ENCODE measurements at places on chromosomes 16 and 17.

GRCh38 chr16:79571065-79571902 lies 29.3 kb downstream of the MAF start:
- DNase-seq, result no peak

DNA sequence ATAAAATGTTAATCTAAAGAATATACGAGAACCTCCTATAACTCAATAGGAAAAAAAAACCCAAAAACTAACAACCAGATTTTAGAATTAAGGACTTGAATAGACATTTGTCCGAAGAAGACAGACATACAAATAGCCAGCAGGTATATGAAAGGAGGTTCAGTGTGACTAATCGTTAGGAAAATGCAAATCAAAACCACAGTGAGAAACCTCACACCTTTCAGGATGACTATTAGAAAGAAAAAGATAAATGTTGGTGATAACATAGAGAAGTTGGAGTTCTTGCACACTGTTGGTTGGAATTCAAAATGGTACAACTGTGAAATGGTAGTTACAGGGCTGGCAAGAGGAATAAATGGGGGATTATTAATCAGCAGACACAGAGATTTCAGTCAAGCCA lies 339.0 kb downstream of the TMEM114 start:
- no peak for DNase-seq

- DNase-seq, result no peak
These were observed 245.9 kb upstream of the HSBP1 start for GRCh38 chr16:83561876-83562275.

GRCh38 chr16:17470908-17471718 lies at the start of gene XYLT1:
XYLT1 (minus strand) TSS chr16:17470960; CDS start chr16:17470796, 164 bp downstream.
- DNase-seq, result peak; percentile 42

DNA sequence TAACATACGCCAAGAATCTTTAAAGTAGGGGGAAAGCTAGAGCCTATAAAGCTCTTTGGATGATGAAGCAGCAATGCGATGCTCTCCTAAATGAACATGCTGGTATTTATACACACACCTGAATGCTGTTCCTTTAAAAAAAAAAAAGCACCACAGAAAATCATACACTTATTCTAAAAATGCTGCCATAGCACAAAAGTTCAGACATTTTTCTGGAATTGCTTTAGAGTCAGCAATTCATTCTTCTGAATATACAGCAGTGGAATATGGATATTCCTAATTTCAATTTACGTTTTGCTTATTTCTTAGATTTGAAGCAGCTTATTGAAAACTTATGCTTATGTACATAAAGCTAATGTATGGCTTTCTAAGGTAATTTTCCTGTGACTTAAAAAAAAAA lies 3.1 kb downstream of the CSNK2A2 start:
- no peak for DNase-seq

DNA sequence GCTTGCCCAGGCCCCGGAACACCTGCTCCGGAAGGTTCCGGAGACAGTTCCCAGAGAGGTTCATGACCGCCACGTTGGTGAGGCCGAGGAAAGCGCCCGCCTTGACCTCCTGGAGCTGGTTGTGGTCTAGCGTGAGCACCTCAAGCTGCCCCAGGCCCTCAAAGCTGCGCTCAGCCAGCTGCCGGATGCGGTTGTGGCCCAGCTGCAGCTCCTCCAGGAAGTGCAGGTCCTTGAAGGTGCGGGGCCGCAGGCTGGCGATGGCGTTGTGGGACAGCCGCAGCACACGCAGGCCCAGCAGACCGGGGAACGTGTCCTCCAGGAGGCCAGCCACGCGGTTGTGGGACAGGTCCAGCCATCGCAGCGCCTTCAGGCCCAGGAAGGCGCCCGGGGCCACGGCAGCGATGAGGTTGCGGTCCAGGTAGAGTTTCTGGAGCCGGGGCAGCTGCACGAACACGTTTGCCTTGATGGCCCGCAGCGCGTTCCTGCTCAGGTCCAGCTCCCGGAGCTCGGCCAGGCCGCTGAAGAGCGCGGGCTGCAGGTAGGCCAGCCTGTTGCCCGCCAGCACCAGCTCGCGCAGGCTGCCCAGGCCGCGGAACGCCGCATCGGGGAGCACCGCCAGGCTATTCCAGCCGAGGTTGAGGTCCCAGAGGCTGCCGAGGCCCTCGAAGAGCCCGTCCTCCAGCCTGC lies 2.1 kb downstream of the IGFALS start:
- DNase-seq, result no peak

GRCh38 chr17:74295625-74296547 lies 21.9 kb downstream of the DNAI2 start:
- DNase-seq, result no peak

DNA sequence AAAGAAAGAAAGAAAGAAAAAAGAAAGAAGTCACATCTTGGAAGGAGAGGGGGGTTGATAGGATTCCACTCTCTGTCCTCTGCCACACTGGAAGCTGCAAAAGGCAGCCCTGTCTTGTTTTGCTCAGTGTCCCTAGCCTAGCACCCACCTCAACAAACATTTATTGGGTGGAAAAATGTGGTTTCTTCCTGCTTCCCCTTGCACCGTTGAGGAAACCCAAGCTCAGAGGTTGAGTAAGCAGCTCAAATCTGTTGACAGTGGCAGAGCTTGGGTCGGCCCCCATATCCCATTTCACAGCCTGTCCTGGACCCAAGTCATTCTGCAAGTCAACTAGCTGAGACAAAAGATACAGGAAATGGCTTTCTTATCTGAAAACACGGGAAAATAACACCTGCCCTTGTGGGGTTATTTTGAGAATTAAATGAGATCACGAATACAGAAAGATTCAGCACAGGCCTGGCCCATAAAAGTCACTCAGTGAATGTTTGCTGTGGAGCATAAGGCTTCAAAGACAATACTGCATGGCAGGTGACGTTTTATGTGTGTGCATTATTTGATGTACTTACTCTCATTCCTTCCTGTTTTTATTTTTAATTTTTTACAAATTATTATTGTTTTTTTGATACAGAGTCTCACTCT lies 63.6 kb downstream of the SCNN1B start:
- DNase-seq, result no peak

DNA sequence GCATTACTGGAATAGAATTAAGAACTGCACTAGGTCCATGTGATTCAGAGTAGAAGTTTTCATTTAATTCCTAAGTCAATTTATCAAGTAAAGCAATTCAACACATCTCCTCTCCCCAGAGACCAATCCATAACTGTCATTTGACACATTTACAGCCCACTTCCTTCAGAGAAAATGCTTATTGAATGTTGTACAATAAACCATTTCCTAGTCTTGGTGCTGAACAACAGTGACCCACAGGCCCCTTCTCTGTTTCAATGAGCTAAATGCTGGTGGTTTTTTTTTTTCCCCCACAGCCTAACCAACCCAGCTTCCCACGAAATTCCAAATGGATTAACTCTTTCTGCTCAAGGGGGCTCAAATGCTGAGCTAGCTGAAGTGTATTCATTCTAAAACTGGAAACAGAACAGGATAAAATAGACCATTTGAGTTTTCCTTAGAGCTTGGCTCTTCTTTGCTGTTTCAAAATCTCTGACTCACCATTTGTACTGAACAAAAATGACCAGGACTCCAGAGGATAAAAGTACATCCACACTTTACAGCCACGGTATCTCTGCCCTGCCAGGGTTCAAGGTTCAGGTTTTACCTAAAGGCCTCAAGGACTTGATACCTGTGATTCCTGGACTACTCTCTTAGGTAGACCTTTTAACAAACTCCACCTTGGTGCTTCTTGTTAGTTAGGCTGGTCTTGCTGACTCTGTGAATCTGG lies 62.3 kb downstream of the TMEM100 start:
- DNase-seq, result no peak

DNA sequence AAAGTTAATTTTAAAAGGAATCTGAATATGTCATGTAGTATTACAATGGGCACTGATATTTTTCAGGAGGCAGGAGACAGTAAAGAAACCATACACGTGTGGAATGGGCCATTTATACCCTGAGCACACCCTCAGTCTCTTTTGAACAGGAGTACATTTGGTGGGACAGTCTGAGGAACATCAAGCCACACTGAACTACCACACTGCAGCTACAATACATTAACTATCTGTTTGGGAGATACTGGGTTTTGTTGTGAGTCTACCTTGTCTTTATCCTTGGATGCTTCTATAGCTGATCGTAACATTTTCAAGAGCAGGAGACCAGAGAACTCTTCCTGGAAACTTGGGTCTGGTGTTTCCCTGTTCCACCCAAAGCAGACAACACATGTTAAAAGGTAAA lies 31.7 kb downstream of the HEATR6 start:
- DNase-seq, result no peak

GRCh38 chr16:14600164-14600563 lies 29.9 kb downstream of the PARN start:
- DNase-seq, result no peak

GRCh38 chr16:20167323-20167722 lies 93.6 kb upstream of the GPR139 start:
- DNase-seq, result no peak

- no peak for DNase-seq
These were observed 431.9 kb downstream of the SHISA9 start for GRCh38 chr16:13333336-13333735.
